Naive thymus-derived CD4-positive, alpha-beta T cell (primary cell): ENCODE measurements at places on chromosomes 5 and 9. TPM values are rescaled to one million over a fixed set of nuclear protein-coding genes. Genes with fewer than 3 reads are reported as not detected.

Gene CCDC187
- not detected for total RNA-seq

Gene POLK
- 36.2 and 36.6 TPM in 2 replicates for total RNA-seq

Gene CBY3
- total RNA-seq = 0.84 TPM

Gene GRIA1
- not detected for total RNA-seq

Gene DNAJC18
- 2.2 TPM for total RNA-seq

Gene AGXT2
- not detected for total RNA-seq

Gene PCDHGA4
- total RNA-seq = 0.17 TPM

Gene SLC6A7
- not detected for total RNA-seq

Gene GLDC
- 2.2 TPM for total RNA-seq

Gene LCN2
- not detected for total RNA-seq

Gene MARVELD2
- total RNA-seq = 0.84 TPM

Gene GABRP
- not detected for total RNA-seq

DNA sequence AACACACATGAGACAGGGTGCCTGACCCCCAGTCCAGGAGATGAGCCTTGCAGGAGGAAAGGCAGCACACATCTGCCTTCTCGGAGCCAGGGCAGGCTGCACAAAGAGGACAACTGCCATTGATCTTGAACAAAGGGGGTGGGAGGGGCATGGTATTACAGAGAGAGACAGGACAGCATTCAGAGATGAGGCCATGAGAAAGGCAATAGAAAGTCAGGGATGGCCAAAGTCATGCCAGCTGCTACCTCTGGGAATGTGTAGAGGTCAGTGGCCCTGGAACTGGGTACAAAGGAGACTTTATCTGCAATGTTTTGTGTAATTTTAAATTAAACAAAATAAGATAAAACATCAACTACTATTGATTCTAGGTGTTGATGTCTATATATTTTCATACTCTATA lies 43.2 kb downstream of the WDR36 start:
- no peak for DNase-seq

- no peak for DNase-seq
Measured at GRCh38 chr9:120715389-120715924, 1.2 kb upstream of the MEGF9 start.

- DNase-seq = no peak
Measured at GRCh38 chr9:118785456-118785855, 583.8 kb downstream of the BRINP1 start.

GRCh38 chr5:16480821-16481538 lies 15.4 kb upstream of the ZNF622 start:
- DNase-seq = no peak

DNA sequence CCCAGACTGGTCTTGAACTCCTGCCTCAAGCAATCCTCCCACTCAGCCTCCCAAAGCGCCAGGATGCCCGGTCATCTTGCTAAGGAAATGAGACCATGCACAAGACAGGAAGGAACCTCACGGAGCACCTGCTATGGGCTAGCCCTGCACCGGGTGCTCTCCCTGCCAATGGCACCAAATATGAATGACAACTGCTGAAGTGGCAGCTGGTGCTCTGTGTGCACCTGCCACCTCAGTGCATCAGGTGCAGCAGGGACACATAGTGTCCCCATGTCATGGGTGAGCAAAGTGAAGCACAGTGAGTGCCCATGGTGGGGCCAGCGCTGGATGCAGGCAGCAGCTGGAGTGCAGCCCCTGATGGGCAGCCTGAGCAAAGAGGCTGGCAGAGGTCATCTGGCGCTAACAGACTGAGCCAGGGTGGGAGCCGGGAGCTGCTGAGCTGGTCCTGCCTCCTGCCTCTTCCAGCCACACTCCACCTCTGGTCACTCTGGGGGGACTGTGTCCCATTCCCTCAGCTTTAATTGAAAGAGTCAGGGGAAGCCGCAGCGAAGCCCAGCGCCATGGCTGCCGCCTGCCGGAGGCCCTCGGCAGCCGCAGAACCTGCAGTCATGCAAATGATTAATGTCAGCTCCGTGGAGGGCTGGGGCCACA lies 46.4 kb downstream of the BARX1 start:
- no peak for DNase-seq

GRCh38 chr9:27511771-27512170 lies 12.3 kb upstream of the IFNK start:
- no peak for DNase-seq

DNA sequence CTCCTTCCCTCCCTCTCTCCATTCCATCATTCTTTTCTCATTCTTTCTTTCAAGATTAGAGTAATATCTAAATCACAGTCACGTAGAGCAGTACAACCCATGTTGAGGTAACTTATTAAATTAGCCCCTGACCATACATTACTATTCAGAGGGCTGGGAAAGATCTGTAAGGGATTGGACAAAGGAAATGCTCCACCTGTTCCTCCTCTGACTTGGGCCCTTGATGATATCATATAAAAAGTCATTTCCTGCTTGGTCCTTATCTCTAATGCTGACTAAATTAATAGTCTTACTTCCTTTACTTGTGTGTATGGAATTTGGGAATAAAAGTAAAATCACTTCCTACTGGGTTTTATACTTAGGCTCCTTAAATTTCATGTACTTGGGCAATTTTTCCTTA lies 40.8 kb downstream of the SNX18 start:
- no peak for DNase-seq

DNA sequence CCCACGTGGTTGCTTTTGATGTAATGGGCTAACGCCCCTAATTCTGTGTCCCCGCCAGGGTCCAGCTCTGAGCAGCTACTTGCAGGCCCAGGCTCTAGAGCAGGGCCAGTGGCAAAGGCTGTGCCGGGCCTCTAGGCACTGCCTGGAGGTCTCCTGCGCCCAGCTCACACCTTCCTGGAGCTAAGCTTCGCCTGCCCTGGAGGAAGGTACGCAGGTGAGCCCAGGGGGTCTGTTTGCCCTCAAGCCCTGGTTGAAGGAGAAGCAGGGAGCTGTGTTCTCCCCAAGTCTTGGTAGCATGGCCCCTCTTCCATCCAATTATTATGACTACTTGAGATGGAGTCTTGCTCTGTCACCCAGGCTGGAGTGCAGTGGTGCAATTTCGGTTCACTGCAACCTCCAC lies 5.2 kb upstream of the LMX1B start:
- no peak for DNase-seq

GRCh38 chr5:32445831-32446614 lies 1.5 kb upstream of the ZFR start:
- no peak for DNase-seq

DNA sequence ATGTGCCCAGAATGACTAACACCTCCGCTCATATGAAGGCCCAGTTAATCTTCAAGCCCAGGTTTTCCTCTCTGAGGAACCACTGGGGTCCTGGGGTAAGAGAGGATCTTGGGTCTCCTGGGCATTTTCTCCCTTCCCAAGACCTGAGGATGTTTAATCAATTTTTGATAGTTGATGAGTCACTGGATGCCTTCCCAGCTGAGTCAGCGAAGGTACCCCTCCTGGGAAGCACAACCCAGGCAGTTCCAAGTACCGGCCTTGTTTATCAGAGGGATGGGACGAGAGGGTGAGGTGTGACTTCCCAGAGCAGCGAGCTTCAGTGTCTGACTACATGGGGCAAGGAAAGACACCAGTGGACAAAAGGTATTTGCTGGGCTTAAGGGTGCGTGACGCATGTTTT lies 119.6 kb upstream of the IL12B start:
- DNase-seq = no peak

DNA sequence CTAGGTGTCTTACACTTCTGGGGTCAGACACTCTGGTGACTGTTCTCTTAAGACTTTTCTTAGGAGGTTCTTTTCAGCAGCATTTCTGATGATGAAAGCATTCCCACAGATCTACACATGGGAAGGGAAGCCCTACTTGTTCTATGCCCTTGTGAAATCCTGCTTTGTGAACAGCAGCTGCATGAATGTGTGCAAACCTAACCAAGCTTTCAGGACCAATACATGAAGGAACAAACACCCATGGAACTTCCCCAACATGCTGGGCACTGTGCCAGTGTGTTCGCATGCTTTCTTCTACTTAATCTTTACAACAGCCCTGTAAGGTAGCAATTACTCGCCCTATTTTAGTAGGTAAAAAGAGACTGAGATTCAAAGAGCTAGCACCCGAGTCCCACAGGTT lies 439.9 kb upstream of the KLF4 start:
- DNase-seq = no peak

DNA sequence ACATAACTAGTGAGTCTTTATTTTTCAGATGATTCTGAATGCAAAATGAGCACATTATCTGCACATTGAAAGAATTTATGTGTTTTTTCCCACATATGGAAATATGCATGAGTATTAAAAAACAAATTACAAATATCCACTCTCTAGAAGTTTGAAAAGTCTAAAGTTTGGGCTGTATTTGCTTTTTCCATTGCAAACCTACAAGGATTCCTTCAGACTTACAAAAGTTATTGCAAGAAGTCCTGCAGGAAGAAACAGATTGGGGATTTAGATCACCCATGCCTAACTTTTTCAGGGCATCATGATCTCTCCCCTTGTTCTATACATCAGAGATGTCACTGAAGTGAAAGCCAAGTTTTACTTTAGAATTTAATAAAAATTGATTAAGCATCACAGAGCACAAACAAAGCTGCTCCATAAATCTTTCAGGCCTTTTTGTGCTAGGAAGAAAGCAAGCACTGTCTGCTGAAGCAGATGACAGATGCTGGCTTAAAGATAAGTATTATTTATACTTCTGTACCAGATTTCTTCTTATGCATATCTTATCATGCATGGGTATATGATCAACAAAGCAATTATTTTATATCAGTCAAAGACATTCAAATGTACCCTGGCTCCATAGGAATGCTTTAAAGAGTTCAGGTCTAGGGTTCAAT lies 71.7 kb downstream of the NFIB start:
- DNase-seq = no peak

- no peak for DNase-seq
Measured at GRCh38 chr5:19866090-19866450, 121.9 kb downstream of the CDH18 start.

DNA sequence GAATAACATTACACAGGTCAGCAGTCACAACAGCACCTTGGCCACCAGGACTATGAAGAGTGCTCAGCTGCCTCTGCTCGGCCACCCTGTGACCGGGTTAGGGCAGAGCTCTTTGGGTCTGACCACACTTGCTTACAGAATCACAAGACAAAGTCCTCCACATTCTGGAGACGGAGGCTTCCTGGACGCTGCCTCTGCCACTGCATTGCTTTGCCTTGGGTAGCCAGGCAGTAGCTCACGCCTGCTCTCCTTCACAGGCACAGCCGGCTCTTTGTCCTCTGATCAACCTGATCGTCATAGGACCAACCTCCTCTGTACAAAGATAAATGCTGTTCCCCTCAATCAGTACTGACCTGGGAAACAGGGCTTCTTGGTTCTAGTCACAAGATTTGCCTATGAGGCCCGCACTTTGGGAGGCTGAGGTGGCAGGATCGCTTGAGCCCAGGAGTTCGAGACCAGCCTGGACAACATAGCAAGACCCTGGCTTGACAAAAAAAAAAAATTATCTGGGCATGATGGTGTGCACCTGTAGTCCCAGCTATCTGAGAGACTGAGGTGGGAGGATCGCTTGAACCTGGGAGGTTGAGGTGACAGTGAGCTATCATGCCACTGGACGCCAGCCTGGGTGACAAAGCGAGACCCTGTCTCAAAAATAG lies 128.4 kb upstream of the IER5L start:
- no peak for DNase-seq

DNA sequence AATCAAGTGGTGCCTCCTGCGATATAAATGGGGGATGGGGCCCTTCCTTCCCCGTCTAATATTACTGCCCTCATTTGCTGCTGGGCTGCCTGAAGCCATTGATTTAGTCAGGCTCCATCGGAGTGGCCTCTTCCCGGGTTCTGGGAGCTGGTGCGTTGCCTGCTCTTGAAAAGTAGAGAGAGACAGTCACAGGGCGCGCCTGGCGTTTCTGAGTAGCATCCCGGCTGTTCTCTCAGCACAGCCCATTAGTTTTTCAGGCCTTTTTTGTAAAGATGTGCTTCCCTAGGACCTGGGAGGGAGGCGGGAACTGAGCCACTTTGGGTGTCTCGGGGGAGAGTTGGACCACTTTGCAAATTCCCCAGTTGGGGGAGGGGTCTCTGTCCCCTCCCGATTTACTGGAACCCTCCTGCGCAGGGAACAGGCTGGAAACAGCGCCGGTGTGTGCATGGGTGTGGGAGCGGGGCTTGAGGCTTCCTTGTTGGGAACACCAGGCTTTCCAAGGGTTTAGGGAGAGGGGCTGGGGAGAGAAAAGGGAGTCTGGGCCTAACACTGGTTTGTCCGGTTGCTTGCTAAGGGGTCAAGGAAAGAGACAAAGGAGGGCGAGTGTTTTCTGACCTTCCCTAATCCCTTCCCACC lies 4.7 kb downstream of the PRDM6 start:
- DNase-seq = no peak

- no peak for DNase-seq
Measured at GRCh38 chr5:107147589-107147988, 523.1 kb downstream of the EFNA5 start.

DNA sequence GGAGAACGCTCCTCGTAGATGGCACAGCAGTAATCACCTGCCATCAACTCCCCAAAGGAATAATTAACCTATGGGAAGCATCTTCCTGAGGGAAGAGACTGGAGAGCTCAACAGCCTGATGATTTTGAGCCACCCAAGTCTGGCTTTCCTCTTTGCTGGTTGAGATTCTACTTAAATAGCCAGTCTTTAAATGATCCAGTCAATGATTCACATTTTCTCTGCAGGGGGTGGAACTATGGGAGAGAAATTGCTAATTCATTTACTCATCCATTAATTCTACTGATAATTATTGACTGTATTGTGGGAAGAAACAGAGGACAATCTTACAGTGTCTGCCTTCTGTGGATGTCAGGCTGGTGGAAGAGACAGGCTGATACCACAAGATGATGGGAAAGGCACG lies 355.0 kb upstream of the PANK3 start:
- DNase-seq = no peak

GRCh38 chr9:136943291-136944211 lies 987 bp downstream of the FBXW5 start:
- peak; percentile 61 for DNase-seq

DNA sequence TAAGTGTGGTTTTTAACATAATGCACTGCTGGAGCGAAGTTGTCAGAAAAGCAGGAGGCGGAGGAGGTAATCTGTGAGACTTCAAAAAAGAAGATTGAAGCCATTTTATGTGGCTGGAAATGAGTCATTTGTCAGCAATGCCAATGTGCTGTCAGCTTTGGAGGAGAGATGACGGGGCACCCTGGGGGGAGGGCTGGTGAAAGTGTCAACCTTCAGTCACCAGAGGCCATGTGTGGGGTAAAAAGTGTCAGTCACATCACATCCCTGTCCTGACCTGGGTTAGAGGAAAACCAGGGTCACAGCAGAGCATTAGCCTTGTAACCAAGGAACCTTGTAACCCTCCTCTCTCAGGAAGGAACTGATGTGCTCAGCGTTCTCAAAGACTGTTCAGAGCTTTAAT lies 59.1 kb downstream of the TLR4 start:
- DNase-seq = no peak

- DNase-seq = no peak
Measured at GRCh38 chr5:458547-459353, 15.8 kb downstream of the EXOC3 start.

DNA sequence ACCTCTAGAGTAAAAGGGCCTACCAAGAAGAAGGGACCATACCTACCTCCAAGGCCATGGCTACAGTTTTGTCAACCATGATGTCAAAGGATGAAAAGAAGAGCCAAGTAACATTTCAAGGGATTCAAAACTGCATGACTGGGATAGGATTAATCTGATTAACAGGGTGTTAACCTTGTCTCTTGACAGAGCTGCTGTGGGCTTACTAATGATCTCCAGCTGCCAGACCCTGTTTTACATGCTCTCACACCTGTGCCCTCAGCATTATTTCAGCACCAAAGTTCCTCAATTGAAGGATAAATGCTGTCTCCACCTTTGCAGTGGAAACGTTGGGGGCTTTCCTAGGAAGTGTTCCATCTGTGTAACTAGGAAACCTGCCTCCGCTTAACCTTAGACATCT lies 78.3 kb downstream of the DMAC1 start:
- no peak for DNase-seq
